ENCODE measurements at places on chromosomes 3 and 15. TPM values are rescaled to one million over a fixed set of nuclear protein-coding genes. Genes with fewer than 3 reads are reported as not detected.

DNA sequence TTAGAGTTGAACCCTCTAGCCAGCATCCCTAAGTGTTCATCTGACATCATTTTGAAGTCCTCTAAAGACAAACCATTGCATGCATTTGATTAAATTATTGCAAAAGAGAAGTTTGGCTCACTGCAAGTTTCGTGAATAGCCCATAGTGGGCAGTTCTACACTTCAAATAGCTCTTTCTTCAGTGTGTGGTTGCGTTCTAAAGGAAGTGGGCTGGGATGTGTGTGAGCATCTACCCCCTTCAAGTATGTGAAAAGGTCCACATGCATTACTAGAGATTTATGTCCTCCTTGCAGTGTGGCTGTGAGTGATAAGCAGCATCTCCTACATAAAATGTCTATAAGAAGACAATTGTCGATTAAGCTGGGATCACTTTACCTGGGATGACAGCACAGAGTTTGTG lies 54.6 kb downstream of the SST start:
- no peak for DNase-seq

The WDR93 gene
- polyA plus RNA-seq, result 3.0 TPM

GRCh38 chr3:97882975-97883598 lies 61.3 kb downstream of the CRYBG3 start:
- DNase-seq, result no peak

The CKMT1A gene
- polyA plus RNA-seq, result 1.0 TPM

The DPPA2 gene
- 1.4 TPM for polyA plus RNA-seq

The PTX3 gene
- polyA plus RNA-seq, result 3.8 TPM

GRCh38 chr3:130900959-130901358 lies 7.1 kb downstream of the ATP2C1 start:
- no peak for DNase-seq

The GP9 gene
- polyA plus RNA-seq, result 0.92 TPM

DNA sequence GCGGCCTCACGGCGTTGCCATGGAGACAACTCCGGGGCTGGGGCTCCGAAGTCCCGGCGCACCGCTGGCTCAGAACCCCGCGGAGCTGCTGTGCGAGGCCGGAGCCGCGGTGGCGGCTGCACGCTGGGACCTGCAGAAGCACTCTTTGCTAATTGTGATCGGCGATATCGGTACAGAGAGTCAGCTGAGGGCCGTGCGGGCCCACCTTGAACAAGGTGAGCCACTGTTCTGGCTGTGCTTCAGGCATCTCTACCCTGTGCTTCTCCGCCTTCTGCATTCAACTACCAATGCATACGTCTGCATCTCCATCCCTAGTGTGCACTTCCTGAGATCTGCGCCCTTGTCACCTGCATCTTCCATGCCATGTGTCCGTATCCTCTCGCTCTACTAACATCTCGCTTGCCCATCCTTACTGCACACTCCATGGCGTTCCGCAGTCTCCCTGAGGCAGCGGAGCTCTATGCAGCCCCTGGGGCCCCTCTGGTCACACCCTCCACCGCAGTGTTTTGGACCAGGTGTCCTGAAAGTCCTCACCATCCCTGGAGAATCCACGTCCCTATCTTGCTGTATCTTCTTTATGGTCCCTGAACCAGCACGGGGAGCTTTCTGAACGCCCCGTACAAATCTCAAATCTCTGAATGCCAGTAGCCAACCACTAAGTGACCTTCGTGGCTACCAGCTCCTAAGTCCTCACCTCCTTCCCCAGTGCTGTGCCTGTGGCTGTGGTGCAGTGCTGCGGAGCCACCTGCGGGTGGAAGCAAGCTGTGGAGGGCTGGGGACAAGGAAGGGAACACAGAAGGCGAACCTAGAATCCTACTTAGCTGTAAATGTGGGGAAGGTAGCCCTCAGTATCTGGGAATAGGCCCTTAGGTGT lies 6.2 kb upstream of the MAP1A start:
- DNase-seq, result no peak

The GOLGA8T gene
- polyA plus RNA-seq, result not detected

DNA sequence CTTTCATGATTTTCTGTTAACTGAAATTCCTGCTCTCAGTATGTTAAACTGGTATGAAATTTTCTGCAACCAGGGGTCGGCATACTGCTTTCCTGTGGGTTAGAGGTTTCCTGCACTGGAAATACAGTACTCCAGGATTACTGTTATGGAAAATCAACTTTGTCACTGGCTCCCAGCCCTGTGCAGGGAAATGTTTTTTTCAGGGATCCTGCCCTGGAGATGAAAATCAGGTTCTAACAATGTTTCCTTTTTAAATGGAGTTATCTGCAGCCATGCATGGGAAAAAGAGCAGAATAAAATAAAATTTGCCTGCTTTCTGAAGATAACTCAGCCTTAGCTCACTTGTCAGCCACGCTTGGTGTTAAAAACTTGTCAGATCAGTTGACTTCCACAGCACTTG lies 220.4 kb downstream of the IL5RA start:
- no peak for DNase-seq

DNA sequence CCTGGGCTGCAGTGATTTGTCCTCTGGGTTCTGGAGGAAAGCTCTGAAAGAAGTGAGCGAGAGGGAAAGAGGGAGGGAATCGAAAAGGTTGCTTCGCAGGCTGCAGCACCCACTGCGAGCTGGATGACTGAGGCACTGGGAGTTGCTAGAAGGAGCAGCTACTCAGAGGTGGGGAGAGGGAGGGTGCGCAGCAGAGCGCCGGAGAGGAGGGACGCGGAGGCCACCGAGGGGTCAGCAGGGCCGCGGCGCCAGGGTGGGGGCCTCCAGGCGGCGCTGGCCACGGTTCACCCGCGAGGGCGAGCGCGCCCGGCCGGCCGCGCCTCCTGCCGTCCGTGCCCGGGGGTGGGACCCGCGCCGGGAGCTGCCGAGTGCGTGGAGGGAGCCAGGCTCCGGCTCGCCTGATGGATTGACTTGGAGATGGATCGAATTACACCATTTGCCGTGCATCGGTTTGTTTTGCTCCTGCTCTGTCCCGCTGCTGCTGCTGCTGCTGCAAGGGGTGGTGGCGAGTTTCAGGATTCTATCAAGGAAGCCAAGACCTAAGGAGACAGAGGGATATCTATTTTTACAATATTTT lies at the start of gene SEMA6D:
SEMA6D (plus strand) TSS at position 470 of the 577 bp plus-strand sequence. CDS start 42,294 bp downstream, outside the sequence.
- no peak for DNase-seq

GRCh38 chr15:91032919-91033803 lies 10.8 kb upstream of the VPS33B start:
- DNase-seq, result no peak

GRCh38 chr15:99098426-99098825 lies 6.5 kb upstream of the SYNM start:
- no peak for DNase-seq

- DNase-seq, result no peak
Observed at GRCh38 chr3:194565597-194566190, 67.5 kb downstream of the TMEM44 start.

- DNase-seq, result no peak
Observed at GRCh38 chr3:177929310-177929709, 606.9 kb upstream of the KCNMB2 start.

- no peak for DNase-seq
Observed at GRCh38 chr15:92528736-92529135, 126.8 kb downstream of the FAM174B start.

DNA sequence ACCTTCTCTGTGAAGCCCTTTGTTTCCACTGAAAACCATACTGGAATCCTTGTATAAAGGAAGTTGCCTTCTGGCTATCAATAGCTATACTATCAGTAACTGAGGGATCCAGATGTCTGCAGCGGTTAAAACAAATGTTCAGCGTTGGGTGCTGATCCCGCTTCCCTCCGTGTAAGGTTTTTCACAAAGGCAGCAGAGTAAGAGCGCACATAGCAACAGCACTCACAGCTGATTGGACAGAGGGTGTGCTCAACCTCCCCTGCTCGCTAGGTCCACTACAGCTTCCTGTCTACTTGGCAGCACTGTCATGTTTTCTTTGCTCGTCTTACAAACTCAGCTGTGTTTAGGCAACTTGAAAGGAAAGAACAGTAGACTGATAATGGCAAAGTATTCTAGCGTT lies 27.3 kb downstream of the ATOSA start:
- DNase-seq, result peak; percentile 78

GRCh38 chr15:68415061-68415460 lies 16.9 kb downstream of the ITGA11 start:
- no peak for DNase-seq

The TRIM42 gene
- not detected for polyA plus RNA-seq

DNA sequence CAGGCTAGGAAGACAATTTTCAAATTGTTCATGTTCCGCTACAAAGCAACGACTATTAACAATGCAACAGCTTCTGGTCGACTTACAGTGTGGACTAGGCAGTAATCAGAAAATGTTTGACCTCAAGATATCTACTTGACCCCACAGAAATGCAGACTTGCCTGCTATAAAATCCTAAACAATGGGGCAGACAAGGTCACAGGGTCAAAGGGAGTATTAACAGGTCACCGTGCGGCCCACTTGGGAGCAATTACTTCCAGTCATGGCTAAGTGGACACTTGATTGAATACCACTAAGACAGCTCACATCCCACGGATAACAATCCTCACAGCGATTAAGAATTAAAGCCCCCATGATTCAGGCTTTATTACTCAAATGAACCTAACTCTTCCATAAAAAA lies 58.9 kb downstream of the FOXP1 start:
- DNase-seq, result no peak

DNA sequence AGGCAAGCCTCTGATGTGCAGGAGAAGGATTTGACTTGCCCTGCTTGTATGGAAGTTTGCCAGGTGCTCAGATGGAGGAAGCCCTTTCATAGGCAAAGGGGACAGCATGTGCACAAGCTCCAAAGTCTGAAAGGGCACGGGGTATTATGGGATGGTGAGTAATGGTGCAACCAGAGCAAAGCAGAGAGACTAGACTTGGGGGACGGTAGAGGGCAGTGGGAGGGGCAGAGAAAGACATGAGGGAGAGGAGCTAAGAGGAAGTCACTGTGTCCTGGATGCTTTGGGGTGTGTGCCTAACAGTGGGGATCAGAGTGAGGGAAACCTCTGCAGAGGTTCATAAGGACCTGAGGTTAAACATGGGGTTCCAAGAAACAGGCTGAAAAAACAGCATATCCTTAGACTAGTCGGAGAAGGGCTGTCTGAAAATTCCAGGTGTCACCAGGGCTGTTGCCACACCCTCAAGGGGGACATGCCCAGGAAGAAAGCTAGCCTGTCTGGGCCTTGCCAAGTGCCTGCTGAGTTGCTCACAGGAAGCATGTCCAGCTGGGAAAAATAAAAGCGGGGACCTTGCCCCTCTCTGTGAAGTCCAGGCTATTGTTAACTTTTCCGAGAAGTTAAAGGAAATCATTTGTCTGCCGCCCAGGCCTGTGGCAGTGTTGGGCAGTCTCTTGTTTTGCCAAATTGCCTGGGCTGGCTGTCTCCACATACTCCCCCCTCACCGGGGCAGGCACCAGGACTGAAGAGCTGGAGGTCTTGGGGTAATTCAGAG lies 47.1 kb downstream of the HRH1 start:
- DNase-seq, result no peak

DNA sequence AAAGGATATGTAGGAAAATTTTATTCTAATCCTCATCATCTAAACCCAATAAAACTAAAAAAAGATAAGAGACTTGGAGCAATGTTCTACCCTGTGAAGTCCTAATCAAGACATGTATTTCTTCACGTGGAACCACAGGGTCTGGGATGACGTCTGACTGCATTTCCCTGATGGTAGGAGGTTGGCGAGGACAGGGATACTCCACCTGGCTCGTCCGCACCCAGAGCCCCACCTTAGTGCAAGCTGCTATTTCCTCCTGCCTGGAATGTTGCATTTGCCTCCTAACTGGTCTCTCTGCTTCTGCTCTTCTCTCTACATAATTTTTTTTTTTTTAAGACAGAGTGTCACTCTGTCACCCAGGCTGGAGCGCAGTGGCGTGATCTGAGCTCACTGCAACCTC lies 57.7 kb upstream of the RASGRP1 start:
- no peak for DNase-seq

DNA sequence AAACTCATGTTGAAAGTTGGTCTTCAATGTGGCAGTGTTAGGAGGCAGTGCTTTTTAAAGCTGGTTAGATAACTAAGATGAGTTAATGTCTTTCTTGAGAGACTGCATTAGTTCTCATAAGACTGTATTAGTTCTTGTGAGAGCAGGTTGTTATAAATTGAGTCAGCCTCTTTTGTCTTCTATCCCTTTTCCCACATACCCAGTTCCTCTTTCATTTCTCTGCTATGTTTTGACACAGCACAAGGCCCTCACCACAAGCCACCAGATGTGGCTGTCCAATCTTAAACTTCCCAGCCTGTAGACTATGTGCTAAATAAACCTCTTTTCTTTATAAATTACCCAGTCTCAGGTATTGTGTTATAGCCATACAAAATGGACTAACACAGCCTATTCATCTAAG lies 94.6 kb upstream of the SNTN start:
- no peak for DNase-seq

- no peak for DNase-seq
Observed at GRCh38 chr3:125608419-125608818, 13.1 kb upstream of the OSBPL11 start.

- no peak for DNase-seq
Observed at GRCh38 chr3:16289144-16289889, 24.3 kb downstream of the OXNAD1 start.

The HYKK gene
- 7.3 TPM for polyA plus RNA-seq

DNA sequence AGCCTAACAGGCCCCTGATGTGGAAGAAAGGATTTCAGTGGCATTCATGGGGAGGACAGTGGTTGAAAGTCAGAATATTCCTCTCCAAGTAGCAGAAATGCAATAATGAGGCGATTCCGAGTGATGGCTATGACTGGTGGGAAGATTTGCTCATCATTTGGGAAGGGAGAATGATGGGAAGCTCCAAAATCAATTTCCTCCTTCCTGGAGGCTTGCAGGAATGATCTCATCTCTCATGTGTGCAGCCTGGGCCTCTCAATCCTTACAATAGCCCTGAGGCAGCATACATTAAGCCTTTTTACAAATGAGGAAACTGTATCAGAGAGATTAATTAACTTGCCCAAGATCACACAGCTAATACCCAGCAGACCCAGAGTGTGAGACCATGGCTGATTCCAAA lies 58.7 kb downstream of the BOC start:
- DNase-seq, result no peak

- no peak for DNase-seq
Observed at GRCh38 chr3:125166599-125167136, 45.9 kb downstream of the SLC12A8 start.

DNA sequence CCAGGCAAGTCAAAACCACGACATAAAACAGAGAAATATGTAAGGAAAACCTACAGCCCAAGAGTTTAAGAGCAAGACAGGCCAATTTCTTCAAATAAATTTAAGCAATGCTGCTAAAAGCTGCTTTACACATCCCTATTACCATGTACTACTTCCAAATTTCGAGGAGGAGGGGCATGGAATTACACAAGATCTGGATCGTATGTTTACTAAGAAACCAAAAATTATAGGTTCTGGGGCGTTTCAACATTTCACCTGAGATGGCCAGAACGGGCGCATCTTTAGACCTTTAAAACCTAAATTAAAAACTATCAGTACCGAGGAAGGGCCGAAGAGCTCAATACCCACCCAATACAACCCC lies 664 bp upstream of the NR2C2 start:
- DNase-seq, result no peak

The GOLGA8M gene
- polyA plus RNA-seq, result 1.7 TPM

The ACTRT3 gene
- 5.6 TPM for polyA plus RNA-seq

Measured in right renal cortex interstitium (tissue), 3 donors.